ENCODE measurements at places on chromosomes 4 and X.

- no peak for DNase-seq
Measured at GRCh38 chrX:57905141-57905540, 5.1 kb downstream of the ZXDA start.

DNA sequence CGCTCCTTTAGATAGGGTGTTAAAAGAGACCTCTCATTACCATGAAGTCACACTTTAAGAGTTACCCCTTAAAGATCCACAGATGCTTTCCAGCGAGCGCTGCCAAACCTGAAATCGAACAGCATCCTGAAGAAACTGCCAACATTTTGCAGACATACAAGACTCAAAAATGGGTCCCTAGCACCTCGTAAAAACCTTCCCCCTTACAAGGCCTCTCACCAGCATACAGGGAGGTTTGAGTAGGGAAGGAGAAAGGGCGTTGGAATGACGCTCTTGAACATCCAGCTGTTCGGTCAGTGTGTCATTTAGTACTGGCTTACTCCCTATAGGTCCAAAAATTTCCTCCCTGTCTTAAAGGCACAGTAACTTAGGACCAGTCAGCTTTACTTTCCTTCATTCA is 45.3 kb upstream of the PGRMC1 start:
- no peak for DNase-seq

DNA sequence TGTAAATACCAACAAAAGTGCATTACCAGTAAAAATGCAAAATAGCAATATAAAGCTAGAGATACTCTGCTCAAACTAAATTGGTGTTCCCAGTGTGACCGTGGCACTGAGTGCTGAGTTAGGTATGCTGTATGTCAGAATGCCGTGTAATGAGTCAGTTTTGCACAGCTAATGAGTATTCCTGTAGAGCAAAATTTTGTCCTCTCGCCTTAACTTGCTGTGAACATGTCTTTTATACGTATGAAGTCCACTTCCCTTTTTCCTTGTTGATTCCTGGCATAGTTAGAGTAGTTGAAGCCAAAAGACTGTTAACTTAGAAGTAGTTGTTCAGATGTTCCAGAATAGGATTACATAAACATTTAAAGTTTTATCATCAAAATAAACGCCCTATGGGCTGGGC is 11.5 kb downstream of the DCLK2 start:
- no peak for DNase-seq

- no peak for DNase-seq
Measured at GRCh38 chr4:168164915-168165548, 72.7 kb downstream of the ANXA10 start.

DNA sequence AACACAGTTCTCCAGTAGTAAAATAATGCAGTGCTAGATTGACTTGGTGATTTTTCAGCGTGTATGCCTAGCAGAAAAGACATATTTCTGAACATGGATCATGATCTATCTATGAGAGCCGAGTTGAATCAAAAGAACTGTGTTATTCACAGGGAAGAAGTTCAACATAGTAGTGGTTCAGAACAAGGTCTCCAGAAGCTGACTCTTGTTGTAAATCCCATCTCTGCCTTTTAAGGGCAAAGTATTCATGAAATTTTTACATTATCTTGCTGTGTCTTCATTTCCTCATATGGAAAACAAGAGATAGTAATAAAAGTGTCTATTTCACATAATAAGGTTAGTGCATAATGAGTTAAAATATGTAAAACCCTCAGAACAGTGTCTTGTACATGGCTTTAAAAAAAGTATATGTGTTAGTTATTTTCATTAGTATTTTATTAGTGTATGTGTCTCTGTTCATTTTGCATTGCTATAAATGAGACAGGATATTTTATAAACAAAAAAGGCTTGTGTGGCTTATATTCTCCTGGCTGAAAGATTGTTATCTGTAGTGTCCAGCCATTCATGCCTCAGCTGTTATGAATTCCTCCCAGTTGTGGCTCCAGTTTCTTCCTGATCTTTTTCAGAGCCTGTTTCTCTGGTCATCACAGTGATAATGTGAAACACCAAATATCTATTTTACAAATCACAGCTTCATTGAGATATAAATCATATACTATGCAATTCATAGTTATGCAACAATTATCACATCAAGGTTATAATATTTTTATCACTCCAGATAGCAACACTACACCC is 1351.2 kb downstream of the STIM2 start:
- DNase-seq: no peak

DNA sequence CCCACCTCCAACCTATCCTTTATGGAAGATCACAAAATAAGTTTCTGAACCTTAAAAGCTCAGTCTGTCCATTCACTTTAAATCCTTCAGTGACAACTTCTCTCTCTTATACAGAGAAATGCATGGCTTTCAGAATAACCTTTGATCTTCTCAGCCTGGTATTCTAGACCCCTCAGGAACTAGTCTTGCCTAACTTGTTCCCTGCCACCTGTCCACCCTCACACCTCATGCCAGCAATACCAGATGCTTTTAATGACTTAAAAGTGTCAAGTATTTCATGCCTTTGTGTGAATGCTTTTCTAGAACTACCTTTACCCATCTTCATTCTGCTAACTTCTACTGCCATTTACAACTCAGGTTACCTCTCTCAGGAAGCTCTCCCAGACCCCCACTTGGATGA is 7.4 kb downstream of the EXOC1L start:
- DNase-seq: no peak

All from renal cortical epithelial cell (primary cell).